ENCODE measurements at places on chromosomes 2 and 18.

- DNase-seq: no peak
Measured at GRCh38 chr2:215851082-215851481, 162.3 kb downstream of the MREG start.

- no peak for DNase-seq
Measured at GRCh38 chr2:207126724-207127308, 38.9 kb downstream of the KLF7 start.

DNA sequence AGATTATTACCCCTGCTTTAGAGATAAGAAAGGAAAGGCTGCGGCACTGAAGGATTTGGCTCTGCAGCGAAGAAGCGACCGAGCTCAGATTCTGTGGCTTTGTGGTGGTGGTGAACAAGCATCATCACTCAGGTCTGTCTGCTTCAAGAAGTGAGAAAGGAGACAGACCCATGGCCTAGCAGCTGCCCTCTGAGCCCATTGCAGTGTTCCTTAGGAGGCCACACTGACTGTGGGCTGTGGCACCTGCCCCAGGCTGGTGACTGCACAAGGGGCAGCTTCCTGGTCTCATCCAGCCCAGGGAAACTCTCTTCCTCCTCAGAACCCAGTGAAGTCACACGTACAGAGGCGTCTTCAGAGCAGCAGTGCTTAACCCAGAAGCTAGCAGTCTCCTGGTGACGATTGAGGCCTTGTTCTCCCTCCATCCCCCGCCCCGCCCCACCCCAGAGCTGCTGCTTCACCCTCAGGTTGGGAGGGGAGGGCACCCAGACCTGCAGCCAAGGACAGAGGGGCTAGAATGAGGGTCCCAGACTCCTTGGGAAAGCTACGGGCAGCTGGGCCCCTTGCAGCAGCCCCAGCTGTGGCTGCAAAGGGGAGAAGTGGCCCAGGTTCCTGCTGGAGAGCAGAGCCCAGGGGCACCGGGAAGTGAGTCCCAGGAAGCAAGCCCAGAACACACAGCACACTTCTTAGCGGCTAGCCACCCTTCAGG lies 22.2 kb downstream of the BIN1 start:
- no peak for DNase-seq

- DNase-seq: no peak
Measured at GRCh38 chr2:215692387-215693079, 256.7 kb upstream of the FN1 start.

GRCh38 chr2:98552499-98553179 lies 55.7 kb downstream of the COA5 start:
- DNase-seq: no peak

Measured in activated T-helper 9 cell treated with anti-CD3 and anti-CD28 coated beads, Interleukin-2, amount 50 U/mL, for 16 hours (primary cell).